ENCODE measurements at places on chromosomes 11 and 22.
A peak's percentile ranks its signal among the peaks of the same experiment; 100 is the strongest.

DNA sequence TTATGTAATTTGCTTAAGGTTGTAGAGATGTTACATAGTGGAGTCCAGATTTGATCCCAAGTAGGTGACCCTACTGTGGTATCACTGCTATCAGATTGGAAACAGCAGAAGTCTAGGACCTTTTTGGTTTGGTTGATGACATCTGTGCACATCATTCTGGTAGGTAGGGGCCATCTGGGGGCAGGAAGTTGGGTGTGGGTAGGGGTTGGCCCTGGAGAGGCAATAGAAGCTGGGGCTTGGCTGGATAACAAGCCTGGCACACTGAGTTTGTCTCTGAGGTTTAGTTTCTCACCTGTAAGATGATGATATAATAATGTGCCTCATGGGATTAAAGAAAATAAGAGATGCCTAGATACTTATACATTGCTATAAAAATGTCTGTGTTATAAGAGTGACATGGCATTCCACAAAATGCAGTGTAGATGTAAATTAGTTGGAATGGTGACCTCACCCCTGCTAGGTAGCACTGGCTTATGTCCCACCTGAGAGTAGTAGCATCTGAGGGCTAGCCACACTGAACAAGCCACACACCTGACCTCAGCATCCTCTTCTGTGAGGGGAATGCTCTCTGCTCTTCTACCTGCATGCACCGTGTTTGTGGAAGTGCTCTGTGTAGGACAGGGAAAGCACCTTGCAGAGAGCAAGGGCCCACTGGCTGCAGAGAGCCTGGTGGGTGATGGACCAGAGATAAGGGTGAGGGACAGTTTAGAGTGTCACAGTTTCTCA, 36.9 kb downstream of the PTPRJ start:
- peak; percentile 42 for DNase-seq

DNA sequence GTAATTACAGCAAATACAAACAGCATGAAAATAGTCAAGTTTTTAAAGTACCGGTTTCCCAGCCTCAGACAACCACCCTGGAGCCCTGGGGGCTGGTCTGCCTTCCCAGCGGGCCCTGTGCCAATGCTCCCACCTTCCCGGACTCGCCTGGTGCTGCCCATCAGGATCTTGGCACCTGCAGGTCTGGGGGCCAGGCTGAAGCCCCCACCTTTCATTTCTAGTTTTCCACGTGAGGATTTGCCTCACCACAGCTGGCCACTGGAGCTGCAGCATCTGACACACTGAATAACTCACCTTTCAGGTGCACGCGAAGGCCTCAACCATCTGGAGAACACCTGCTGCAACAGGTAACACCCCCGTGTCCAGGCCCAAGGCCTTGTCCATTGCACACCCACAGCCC, 108.7 kb upstream of the THY1 start:
- DNase-seq: no peak

GRCh38 chr22:19231986-19232385, 53.5 kb upstream of the SLC25A1 start:
- DNase-seq: no peak

- no peak for DNase-seq
Observed at GRCh38 chr11:114890038-114890437, 211.7 kb downstream of the NXPE2 start.

DNA sequence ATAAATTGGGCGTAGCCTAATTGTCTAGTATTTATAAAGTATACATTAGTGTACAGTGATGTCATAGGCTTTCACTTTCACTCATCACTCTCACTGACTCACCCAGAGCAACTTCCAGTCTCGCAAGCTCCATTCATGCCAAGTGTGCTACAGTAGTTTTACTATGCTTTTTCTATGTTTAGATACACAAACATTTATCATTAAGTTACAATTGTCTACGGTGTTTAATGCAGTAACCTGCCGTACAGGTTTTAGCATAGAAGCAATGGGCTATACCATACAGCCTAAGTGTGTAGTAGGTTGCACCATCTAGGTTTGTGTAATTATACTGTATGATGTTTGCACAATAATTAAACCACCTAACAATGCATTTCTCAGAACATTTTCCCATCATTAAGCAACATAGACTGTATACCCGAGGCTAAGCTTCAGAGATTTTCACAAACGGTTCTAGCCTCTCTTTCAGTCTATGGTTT, 17.5 kb downstream of the OR9G1 start:
- no peak for DNase-seq

- DNase-seq: peak; percentile 87
Observed at GRCh38 chr22:37242395-37242918, 1.6 kb downstream of the RAC2 start.

DNA sequence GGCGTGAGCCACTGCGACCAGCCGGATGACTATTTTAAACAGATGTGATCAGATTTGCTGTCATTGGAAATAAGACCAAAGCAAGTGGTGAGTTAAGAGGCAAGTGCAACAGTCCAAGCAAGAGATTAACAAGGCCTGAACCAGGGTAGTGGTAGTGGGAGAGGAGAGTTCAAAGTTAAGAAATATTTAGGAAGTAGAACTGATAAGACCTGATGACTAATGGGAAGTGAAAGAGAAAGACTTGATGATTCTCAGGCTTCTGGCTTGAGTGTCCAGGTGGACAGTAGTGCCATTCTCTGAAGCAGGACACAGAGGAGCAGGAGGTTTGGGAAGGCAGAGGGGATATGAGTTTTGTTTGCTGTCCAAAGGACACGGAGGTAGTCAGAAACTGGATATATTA, 7.2 kb downstream of the NDUFC2 start:
- DNase-seq: no peak

- no peak for DNase-seq
Observed at GRCh38 chr11:64268025-64268892, 16.2 kb downstream of the BAD start.

DNA sequence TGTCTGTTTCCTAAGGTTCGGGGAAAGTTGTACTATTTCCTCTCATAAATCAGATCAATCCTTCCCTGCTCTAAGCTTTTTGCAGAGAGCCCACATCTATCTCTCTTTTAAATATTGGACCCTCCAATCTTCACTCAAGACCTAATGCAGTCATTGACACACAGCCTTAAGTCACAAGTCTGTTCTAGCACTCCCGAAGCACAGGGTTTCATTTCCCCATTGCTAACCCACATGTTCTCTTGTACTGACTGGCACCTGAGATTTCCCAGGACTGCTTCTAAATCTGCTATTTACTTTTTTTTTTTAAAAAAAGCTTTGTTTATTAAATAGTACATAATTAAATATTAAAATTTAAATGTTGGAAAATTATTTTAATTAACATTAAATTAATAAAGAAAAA, 674.7 kb downstream of the TBC1D22A start:
- no peak for DNase-seq

DNA sequence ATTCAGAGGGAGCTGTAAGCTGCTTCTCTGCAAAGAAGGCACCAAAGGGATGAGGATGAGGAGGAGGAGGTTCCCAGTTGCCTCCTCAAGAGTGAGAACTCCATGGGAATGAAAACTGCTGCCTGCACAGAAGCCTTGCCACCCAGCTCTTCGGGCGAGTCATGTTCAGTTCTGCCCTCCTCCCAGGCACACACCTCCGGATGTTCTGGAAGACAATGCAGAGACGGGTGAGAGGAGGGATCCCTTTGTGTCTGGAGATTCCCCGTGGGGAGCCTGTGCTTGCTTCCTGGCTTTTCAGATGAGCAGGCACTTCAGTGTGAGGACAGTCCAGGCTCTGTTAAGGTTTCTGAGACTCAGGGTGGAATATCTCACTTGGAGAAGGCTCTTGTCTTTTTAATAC, 295.6 kb downstream of the DDX10 start:
- DNase-seq: no peak

DNA sequence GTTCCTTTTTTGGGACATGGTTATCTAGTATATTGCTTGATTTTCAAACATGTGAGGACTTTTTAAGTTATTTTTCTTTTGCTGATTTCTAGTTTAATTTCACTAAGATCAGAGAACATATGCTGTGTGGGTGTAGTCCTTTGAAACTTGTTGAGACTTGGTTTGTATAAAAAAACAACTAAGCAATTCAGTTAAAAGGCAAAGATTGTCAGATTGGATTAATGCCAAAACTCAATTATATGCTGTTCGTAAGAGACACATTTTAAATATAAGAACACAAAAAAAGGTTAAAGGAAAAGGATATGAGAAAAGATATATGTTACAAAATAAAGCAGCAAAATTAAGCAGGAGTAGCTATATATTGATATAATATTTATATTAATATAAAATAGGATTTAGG, 17.8 kb upstream of the RRM1 start:
- DNase-seq: no peak

DNA sequence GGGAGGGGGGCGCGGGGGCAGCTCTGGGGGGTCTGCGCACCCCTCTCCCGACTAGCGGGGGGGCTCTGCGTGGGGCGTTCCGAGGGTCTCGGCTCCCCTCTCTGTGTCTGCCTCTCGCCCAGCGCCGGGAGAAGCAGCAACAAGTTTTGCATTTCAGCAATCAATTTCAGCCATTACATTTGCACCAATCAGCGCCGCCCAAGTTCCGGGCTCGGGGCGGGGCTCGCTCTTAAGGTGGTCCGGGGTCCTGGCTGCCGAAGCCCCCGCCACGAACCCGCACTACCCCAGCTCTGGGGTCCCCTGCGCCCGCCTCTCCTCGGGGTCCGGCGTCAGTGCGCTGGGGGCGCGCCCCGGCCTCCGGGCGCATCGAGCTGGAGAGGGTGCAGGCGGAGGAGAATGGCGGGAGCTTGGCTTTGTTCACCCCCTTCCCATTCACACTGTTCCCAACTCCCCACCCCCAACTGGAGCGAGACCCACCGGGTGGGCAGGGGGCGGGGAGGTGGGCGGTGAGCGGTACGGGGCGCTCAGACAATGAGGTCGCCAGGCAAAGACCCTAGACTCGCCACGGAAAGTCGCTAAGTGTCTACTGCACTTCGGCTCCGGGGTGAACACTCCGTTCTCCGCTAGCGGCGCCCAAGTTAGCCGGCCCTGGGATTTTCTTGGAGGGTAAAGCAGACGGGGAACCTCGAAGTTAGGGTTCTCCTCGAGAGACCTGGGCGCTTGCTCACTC, at the start of gene MN1:
TSS of gene MN1 (minus strand) at position 141 of the 730 bp plus-strand sequence. CDS start 1,213 bp downstream, outside the sequence.
- peak; percentile 47 for DNase-seq
